ELR (cell line): ENCODE measurements at places on chromosomes 6 and 20.
A peak's percentile ranks its signal among the peaks of the same experiment; 100 is the strongest.

DNA sequence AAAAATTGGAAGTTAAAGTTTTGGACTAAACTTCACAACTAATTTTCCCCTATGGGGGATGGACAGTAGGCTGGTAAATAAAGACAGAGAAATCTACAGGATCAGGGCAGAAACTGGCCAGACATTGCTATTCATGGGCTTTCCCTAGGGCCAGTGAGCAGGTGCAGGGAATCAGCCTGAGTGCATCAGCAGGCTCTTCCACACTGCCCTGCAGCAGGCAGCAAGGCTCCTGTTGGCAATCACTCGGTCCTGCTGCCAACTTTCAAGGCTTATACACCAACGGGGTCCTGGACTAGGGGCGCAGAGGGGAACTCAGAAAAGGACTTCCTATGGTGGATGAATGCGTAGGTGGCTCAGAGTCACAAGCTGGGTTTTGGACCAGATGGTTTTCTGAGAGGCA lies 59.8 kb upstream of the NHSL1 start:
- no peak for DNase-seq

DNA sequence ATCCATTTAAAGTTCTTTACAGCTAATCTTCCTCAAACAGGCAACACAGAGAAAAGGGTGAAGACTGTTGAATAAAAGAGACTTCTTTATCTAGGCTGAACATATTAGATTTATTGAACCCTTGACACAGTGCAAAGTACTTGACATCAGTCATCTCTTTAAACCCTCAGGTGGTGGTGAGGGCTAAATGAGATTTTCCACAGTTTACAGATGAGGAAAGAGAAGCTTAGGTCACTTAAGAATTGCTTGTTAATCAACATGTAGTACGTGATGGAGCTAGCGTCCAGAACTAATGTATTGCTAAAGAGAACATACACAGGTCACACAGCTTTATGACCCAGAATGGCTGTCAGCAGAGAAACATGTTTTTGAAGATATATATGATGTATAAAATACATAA lies 193.4 kb upstream of the LAMP5 start:
- no peak for DNase-seq

DNA sequence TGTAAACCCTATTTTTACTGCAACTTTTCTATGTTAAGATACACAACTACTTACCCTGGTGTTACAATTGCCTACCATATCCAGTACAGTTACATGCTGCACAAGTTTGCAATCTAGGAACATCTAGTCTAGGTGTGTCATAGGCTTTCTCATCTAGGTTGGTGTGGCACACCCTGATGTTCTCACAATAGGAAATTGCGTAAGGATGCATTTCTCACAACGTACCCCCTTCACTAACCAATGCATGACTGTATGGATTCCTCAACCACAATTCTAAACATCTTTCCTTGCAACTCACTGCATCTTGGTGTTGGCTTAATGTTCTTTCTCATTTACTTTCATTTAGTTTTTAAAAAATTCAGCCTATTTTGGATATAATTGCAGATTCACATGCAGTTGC lies 31.6 kb downstream of the GJA10 start:
- DNase-seq: peak; percentile 83

- DNase-seq: no peak
These were observed 747 bp upstream of the TXNDC5 start for GRCh38 chr6:7911345-7911725.
